Activated CD8-positive, alpha-beta memory T cell treated with anti-CD3 and anti-CD28 coated beads, Interleukin-2, amount 10 ng/mL, durations not matched to agents 7 days and 5 days (primary cell): ENCODE measurements at places on chromosomes 2 and 18.

GRCh38 chr2:129178356-129178755 is 801.1 kb upstream of the RAB6C start:
- no peak for DNase-seq

DNA sequence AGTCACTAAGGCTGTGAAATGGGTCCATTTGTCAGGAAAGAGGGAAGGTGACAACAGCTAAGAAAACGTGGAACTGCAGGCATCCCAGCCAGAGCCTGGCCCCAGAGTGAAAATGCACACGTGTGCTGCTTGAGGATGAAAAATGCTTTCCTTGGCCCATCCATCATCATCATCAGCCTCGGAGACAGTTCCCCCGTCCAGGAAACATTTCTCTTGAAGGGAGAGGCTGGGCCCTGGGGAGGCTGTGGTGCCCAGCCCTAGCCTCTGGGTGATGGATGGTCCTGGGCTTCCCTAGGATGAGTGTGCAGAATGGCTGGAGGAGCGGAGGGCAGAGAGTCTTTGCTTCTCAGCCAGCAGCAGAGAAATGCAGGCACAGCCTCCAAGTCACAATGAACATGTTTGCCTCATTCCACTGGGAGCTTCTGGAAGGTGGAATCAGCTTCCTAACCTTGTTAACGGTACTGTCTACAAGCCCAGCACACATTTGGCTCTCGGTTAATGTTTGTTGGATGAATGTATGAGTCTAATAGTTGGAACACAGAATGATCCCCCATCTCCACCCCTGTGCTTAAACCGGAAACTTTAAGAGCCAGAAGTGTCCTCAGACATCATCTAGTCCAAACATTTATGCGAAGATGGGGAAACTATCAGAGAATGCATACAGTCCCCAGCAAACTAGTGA is 164.0 kb downstream of the RDH14 start:
- DNase-seq: no peak

- DNase-seq: no peak
Observed at GRCh38 chr2:120233292-120233691, 10.1 kb upstream of the TMEM185B start.

- no peak for DNase-seq
Observed at GRCh38 chr2:117523711-117524238, 290.7 kb upstream of the DDX18 start.

DNA sequence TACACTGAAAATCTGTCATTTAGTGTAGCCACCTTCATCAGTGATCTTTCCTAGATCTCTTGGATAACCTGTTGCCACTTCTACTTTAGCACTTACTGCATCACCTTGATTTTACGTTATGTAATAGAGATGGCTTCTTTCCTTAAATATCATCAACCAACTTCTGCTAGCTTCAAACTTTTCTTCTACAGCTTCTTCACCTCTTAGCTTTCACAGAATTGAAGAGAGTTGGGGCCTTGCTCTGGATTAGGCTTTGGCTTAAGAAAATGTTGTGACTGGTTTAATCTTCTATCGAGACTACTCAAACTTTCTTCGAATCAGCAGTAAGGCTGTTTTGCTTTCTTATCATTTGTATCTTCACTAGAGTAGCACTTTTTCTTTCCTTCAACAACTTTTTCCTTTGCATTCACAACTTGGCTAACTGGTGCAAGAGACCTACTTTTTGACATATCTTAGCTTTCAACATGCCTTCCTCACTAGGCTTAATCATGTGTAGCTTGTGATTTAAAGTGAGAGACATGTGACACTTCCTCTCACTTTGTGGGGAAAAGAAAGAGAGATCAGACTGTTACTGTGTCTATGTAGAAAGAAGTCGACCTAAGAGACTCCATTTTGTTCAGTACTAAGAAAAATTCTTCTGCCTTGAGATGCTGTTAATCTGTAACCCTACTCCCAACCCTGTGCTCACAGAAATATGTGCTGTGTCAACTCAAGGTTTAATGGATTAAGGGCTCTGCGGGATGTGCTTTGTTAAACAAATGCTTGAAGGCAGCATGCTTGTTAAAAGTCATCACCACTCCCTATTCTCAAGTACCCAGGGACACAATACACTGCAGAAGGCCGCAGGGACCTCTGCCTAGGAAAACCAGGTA is 99.6 kb downstream of the ATL2 start:
- DNase-seq: no peak

DNA sequence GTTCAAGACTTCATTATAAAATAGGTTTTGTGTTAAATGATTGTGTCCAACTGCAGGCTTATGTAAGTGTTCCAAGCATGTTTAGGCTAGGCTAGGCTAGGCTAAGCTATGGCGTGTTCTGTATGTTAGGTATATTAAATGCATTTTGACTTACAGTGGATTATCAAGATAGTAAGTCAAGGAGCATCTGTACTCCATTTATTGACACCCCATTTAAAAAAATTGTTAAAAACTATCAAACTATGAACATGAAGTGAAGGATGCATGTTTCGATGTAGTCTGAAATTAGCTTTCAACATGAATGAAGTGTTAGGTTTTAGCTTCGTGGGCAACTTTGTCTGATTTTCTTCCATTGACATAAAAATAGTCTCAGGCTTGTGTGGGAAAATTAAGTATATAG is 290.5 kb downstream of the PARD3B start:
- DNase-seq: no peak

GRCh38 chr2:113980946-113981345 is 91.1 kb downstream of the ACTR3 start:
- DNase-seq: no peak

DNA sequence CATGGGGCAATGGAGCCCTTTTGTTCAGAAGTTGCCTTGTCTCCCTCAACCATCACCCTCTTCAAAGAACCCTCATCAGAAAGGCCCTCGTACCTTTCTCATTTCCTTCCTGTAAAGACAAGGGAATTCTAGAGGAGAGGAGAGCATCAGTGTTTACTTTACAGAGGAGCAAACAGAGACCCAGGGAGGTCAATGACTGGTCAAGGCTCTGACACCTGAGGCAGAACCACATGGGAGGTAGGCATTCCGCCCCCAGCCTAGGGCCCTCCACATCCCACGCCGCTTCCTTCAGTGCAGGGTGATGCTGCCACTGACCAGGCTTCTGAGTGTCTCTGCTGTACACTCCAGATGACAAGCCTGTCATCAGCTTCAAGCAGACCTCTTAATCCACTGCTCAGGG is 104.7 kb downstream of the NRP2 start:
- DNase-seq: no peak

GRCh38 chr2:207144173-207144785 is 21.5 kb downstream of the KLF7 start:
- DNase-seq: no peak

GRCh38 chr2:232901736-232902578 is 31.9 kb downstream of the SNORC start:
- no peak for DNase-seq

DNA sequence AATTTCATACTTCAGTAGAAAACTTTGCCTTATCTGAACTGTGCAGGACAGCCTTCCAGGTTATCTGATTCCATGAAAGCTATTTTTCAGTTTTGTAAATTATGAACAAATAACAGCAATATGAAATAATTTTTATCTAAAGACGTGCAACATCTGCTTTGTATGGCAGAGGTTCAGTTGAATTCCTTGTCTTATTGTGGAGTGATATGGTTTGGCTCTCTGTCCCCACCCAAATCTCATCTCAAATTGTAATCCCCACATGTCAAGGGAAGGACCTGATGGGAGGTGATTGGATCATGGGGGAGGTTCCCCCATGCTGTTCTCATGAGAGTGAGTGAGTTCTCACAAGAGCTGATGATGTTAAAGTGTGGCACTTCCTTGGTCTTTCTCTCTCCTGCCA is 18.1 kb upstream of the RPIA start:
- no peak for DNase-seq

GRCh38 chr2:85668009-85668856 is at the start of gene SFTPB:
TSS of gene SFTPB (minus strand) at chr2:85668199. CDS start at chr2:85668183, 16 bp downstream.
- no peak for DNase-seq
